ENCODE measurements at places on chromosomes 16 and 17.

DNA sequence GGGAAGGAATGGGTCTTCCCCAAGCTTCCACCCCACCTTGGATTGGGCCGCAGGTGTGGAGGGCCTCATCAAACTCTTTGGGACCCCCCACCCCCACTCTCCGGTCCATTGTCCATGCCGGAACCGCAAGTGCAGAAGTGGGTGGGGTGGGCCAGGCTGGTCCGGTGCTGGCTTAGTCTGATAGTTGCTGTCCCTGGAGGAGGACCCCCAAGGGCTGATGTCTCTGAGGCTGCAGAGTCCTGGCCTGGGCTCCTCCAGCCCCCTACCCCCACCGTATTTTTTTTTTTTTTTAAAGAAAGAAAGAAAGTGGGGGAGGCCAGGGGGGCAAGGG is 7.1 kb upstream of the ATXN7L3 start:
- DNase-seq: no peak

DNA sequence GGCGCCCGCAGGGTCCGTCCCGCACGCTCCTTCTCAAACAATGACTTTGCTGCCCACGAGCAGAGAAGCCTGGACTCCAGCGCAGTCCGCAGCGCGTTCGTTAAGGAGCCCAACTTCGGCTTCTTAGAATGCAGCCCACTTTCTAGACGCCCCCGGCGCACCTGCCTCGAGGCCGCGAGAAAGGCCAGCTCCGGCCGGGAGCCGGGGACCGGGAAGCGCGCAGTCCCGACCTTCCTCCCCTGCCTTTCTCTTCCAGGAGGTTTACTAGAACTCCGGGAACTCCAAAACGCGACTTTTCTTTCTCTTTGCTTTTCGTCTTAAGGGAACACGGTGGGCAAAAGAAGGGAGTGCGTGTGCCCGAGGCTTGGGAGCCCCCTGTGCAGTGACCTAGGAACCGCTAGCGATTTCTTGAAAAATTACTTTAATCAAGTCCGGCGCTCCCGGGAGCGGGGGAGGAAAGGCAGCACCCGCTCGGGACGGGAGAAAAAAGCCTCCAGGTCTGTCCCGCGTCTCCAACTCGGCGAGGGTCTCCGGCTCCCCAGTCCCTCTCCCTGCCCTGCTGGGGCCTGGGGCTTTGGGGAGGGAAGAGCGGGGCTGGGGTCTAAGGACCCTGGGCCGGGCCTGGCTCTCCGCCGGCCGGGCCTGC is 2.6 kb downstream of the HNF1B start:
- no peak for DNase-seq

GRCh38 chr17:82752371-82753200 is 721 bp downstream of the TBCD start:
- no peak for DNase-seq

- DNase-seq: no peak
These were observed 168.0 kb upstream of the RPH3AL start for GRCh38 chr17:520447-521182.

DNA sequence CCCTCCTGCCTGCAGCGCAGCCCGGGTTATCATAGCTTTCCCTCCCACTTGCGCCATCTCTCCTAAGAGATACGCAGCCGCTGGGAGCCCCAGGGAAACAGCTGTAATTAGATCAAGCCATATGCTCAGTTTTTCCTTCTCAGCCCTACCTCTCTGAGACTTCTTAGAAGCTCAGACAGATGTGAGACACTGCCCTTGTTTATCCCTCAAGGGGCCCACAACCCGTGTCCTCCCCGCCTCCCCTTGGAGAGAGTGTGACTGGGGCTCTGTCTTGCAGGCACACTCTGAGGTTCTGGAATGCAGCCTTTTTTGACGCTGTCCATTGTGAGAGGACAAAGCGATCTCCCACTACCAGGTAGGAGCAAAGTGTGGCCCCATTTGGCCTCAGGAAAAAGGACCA is 31.2 kb downstream of the CIBAR2 start:
- DNase-seq: no peak

GRCh38 chr17:4604111-4604644 is 19.8 kb downstream of the SMTNL2 start:
- DNase-seq: no peak

GRCh38 chr17:29643817-29644160 is 21.1 kb upstream of the CORO6 start:
- no peak for DNase-seq

- no peak for DNase-seq
These were observed 1.2 kb upstream of the RFFL start for GRCh38 chr17:35064516-35065215.

Measured in Panc1 (cell line).